ENCODE measurements at places on chromosomes 2 and 18.

DNA sequence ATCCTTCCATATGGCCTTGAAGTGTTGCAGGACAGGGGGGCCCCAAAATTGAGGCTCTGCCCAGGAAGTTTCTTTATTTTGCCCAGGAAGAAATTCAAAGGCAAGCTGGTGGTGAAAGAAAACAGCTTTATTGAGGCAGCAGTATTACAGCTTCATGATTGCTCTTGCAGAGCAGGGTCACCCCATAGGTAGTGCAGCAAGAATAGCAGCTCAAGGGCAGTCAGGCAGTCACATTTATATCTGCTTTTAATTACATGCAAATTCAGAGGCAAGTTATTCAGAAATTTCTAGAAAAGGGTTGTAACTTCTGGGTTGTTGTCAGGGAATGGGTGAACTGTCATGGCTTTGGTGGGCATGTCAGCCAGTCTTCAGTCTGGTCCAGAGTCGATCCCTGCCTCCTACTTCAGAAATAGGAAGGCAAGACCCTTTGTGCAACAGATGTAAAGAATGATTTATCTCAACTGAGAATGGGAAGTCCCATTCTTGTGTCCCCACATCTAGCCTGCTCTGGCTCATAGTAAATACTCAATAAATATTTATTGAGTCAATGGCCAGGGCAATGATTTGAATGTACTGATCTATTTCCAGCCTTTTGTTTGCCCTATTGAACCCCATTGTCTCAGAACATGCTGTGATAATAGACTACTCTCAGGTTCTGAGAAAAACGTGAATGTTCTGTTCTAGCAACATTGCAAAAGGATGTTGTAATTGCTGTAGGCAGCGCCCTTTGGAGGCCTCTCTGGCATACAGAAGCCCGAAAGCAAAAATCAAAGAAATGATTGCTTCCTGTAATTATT is 129.8 kb downstream of the MYO3B start:
- DNase-seq = no peak

DNA sequence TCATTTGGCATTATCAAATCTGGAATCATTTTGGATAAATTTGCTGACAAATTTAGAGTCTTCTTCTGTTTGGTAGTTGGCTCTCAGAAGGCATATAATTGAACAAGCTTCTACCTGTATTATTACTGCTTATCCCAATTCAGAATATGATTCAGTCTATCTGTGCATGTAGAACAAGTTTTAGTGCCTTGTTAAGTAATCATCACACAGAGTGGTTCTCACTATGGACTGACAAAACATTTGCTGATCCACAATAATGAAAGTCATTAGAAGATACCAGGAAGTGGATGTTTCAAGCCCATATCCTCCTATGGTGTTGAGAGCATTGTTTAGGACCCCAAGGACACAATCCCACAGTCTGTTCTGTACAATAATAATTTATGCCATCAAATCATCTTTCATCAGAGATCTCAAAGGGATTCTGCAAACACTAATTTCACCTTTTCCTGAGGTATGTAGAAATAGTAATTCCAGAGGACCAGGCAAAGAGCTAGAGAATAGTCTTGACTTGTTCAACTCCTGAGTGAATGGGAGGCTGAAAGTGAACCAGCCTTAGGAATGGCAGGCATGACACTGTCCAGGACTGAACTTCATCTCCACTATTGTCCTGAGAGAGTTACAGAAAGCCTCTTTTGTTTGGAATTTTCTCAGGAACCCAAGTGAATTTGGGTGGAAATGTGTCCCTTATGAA is 29.6 kb upstream of the DSC1 start:
- no peak for DNase-seq

DNA sequence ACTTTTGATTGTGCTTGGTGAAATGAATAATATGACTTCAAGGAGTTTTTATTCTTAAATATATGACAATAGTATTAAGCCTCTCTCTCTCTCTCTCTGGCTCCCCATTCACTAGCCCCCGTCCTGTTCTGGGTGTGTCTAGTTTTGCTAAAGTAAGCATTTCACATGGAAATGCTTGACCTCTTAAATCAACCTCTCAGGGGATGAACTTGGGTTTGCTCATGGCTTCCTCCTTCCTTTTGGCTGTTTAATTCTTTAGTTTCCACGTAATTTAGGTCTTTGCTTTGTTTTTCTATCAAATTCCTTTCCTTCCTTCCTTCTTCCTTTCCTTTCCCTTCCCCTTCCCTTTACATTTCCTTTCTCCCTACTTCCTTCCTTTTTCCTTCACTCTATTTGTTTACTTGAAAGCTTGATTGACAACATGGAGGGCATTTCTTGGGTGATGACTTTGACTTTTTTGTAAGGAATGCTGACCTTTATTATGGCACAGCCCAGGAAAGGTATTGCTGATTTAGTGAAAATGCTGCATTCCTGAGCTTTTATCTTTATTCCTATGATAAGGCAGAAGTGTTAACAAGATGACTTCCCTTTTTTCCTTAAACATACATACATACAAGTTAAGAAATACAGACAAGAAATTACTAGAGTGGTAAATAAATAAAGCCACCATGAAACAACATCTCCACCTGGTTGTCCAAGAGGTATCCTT is 3.6 kb downstream of the DPP4 start:
- no peak for DNase-seq

GRCh38 chr2:30178618-30179434 is 32.0 kb downstream of the YPEL5 start:
- DNase-seq = no peak

DNA sequence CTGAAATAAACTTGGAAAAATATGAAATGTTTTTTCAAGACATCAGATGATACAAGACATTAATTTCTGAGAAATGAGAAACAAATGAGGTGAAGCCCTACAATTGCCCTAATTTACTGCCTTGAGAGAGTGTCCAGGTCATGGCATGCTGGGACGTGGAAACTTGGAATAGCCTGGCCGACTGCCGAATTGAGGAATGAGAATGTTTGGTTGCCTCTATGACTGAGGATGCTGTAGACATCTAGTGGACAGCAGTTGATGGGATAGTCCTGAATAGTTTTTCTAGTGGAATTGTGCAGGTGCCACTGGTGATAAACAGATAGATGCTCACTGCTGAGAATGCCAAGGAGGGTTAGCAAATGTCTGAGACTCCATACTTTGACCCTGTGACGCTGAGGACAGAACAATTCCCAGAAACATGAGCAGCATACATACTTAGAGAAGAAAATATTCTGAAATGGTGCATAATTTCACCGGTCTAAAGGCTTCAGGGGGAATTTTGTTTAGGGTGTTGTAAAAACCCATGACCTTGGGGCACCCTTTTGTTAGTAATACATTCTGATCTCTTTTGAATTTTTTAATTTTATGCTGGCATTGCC is 56.5 kb upstream of the CWC22 start:
- DNase-seq = no peak

DNA sequence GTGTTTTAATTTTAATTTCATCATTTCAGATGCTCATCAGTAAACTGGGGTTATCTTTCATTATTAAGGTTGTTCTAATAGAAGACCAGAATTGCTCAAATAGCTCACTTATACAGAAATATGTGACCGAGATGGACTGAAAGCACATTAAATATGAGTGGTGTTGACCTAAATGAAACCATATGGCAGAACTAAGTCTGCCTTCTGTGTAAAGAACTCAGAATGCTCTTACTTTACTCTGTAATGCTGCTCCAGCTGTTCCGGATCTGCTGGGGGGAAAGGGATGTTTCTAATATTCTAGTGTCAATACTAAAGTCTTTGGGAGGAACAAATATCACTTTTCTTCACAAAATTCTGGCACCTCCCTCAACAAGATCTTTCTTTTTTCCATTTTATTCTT is 131.0 kb downstream of the DPP4 start:
- DNase-seq = no peak

DNA sequence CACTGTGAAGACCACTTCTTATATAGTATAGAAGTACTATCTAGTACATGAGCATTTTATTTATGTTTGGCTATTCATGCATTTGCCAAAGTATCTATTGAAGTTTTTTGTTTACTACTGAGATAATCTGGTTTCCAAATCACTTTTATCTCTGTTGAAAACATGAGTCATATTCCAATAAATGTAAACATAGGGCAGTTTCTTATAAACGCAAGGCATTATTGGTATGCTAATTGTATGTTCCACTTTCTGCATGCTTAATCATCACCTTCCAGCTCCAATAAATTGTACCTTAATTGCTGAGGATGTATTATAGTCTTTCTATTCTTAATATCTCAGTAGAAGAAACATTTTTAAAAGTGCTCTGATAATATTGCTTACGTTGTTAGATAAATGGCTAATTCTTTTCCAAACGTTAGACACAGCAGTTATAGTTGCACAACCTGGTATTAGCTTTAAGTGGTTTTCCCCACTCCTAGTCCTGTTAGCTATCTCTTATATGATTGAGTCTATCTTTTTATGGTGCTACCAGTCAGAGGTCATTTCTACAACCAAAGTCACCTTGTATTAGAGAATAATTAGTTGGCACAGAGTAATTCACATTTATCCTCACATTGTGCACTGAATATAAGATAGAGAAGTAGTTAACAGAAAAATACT is 17.2 kb downstream of the ITGA4 start:
- DNase-seq = no peak

- no peak for DNase-seq
These were observed 16.5 kb downstream of the HS6ST1 start for GRCh38 chr2:128302011-128302743.

GRCh38 chr2:199812493-199812892 is 38.5 kb downstream of the FTCDNL1 start:
- no peak for DNase-seq

- DNase-seq = no peak
These were observed 80.9 kb downstream of the NCOA1 start for GRCh38 chr2:24571828-24572442.

GRCh38 chr2:212922701-212923100 is 228.7 kb downstream of the IKZF2 start:
- DNase-seq = no peak

DNA sequence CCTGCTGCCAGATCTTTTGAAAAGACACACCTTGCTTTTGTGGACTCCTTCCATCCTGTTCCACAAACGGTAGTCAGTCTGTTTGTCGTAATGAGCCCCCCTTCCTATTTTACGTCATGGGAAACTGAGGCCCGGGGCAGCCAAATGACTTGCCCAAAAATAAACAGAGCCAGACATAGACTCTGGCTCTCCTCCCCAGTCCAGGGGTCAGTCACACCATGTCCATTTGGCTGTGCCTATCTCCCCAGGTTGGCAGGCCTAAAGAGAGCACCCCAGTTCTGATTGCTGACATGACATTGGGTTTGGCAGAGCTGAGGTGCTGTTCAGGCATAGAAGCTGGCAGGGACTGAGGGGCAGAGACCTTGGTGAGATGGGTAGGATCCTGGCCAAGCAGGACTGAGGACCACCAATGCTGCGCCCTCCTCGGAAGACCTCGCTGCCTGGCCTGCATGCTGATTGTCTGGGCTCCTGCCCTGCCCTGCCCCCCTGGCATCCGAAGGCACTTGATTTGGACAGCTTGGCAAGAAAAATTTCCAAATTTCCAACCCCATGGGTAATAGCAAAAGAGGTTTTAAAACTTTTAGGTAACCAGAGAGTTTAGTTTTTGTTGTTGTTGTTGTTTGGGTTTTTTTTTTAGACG is 335.4 kb downstream of the DYSF start:
- DNase-seq = no peak

DNA sequence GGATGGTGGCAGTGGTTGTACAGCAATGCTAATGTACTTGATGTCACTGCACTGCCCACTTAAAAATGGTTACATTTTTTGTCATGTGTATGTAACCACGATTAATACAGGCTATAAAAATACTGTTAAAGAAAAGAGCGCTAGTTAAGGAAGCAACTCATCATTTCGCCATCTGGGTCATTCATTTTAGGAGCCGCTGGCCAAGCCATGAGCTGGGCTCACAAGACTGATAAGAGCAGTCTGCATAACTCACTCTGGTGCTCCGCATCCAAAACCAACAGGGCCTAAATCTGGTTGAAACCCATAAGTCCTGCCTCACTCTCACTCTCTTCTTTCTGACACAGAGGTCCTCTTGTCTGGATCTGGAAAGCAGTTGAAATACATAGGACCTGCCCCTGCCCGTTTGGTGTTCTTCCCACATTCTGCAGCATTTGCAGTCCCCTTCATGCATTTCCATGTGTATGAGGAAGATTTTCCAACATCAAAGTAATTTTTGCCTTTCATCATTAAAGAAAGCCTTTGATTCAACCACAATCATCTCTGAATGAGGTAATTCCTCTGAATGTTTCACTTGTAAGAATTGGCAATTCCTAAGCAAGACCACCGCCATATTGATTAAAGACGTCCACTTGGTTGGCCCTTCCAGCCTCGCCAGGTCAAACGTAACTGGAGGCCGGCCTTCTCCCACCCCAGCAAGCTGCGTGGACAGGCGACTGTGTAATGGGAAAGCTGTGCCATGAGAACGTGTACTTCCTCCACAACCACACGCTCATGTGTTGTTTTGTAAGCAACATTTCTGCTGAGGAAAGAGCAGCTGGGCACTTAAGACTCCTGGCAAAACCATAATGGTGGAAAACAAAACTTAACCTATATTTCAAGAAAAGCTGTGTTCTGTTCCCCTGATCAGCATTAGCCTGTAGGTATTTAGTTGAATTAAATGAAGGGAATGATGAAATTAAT is 112.2 kb downstream of the VAPA start:
- DNase-seq = no peak

- DNase-seq = peak; percentile 15
These were observed 9.7 kb downstream of the RAB11FIP5 start for GRCh38 chr2:73103018-73103542.

DNA sequence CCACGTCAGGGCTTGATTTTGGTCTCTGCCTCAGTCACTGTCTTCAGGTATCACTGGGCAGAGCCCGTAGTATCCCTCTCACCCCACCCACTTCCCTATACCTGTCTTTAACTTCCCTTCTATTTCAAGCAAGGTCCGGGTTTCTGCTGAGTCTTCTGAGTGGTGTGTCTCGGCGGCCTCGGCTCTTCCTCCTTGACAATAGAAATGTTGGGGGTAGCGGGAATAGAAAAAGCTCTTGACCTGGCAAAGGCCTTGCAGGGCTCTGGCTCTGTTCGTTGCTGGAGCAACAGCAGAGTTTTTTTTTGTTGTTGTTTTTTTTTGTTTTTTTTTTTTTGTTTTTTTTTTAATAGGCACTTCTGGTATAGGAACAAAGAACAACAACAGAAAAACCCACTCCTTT is 16.0 kb upstream of the IGFBP5 start:
- DNase-seq = no peak

DNA sequence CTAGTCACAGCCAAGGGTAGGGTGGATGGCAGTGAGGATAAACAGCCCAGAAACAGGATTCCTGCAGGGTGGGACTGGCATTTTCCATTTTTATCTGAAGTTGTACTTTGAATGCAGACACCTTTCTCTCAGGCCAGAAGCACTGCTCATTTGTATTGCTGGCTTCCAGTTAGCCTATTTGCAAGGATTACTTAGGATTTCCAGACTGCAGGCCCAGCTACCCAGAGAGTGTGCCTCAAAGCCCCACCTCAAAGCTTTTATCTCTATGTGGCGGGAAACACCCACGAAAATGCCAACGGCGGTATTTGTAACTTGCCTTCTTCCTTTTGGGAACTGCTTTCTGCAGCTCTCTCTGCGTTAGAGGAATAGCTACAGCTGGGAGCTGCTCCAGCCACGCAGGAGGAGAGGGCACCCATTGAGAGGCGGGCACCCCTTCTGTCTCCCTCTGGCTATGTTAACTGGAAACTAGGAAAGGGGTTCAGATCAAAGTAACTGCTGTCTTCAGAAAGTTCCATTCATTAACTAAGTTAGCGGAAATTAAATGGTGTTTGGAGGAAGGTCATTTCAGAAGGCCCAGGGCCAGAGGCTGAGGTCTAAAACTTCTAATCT is 144.9 kb downstream of the TGIF1 start:
- no peak for DNase-seq
